Progenitor cell of endocrine pancreas (in vitro differentiated cells): ENCODE measurements at places on chromosomes 6 and 20. TPM values are rescaled to one million over a fixed set of nuclear protein-coding genes. Genes with fewer than 3 reads are reported as not detected.

DNA sequence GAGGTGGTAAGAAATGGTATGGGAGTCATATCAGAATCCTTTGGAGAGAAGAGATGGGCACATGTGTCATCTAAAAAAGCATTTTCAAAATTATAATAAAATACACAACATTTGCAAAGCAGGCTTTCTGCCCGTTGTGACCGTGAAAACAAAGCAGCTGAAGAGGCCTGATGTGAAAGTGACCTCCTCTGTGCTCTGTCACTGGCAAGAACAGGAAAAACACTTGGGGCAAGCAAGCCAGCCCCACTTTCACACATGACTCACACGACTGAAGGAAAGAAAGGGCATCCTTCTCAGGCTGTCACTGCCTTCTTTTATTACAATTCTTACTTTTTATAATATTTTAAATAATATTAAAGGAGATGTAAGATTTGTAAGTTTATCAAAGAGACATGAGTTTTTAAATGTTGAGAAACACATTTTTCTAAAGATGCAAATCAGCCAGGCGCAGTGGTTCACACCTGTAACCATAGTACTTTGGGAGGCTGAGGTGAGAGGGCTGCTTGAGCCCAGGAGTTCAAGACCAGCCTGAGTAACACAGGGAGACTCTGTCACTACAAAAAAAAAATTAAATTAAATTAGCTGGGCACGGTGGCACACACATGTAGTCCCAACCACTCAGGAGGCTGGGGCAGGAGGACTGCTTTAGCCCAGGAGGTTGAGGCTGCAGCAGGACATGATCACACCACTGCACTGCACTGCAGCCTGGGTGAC, 143.7 kb downstream of the BTBD9 start:
- H3K4me3 ChIP-seq = no peak overlapping the region
- H3K36me3 ChIP-seq = no peaks in the 10 kb centered on the region

- H3K4me3 ChIP-seq = no peak overlapping the region
- peaks cover 34% of the 10 kb centered on the region for H3K27me3 ChIP-seq
- no peaks in the 10 kb centered on the region for H3K36me3 ChIP-seq
- no peak for DNase-seq
- H3K27ac ChIP-seq = no peak overlapping the region
These were observed 4.1 kb downstream of the CCDC170 start for GRCh38 chr6:151497905-151498304.

- no peaks in the 10 kb centered on the region for H3K36me3 ChIP-seq
- peaks cover 6% of the 10 kb centered on the region for H3K27me3 ChIP-seq
- H3K27ac ChIP-seq = no peak overlapping the region
- H3K4me1 ChIP-seq = no peaks in the 10 kb centered on the region
- no peak for DNase-seq
These were observed 55.8 kb downstream of the GTF2H5 start for GRCh38 chr6:158223926-158224325.

DNA sequence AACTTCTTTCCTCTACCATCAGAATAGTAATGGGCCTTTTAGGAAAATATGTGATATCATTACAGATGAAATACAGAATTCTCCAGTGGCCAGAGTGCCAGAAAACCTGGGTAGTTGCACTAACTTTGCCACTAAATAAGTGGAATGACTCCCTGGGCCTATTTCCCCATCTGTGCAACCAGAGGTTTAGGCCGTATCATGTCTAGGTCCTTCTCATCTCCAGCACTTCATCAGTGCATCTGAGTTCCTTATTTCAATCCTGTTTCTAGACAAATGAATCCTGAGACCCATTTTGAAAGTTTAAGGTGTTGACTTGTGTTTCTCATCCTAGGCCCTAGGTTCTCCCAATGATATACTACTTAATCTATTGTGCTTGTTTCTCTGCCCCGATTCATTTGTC, 236.2 kb downstream of the CD83 start:
- no peaks in the 10 kb centered on the region for H3K36me3 ChIP-seq
- H3K27ac ChIP-seq = no peak overlapping the region
- H3K4me3 ChIP-seq = no peak overlapping the region
- no peak for DNase-seq
- peaks cover 7% of the 10 kb centered on the region for H3K4me1 ChIP-seq

DNA sequence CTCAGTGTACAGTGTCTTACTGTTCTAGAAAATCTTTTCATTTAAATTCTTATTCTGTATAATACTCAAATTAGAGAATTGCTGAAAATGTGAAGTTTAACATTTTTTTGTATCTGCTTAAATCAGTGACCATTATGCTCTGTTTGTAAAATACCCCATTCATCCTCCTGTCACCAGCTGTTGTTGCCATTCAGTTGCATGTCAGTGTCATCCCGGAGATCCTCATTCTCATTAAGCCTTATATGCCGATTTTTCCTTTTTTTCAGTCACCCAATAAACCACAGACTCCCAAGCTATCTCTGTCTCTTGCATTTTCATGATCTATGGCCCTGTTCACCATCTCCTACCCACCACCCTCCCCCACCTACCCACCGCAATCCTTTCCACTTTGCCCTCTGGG, 20.4 kb downstream of the GTF2H5 start:
- peaks cover 24% of the 10 kb centered on the region for H3K36me3 ChIP-seq
- no peak overlapping the region for H3K27ac ChIP-seq

- DNase-seq = no peak
- H3K36me3 ChIP-seq = peaks cover 13% of the 10 kb centered on the region
- peaks cover 25% of the 10 kb centered on the region for H3K4me1 ChIP-seq
- peak overlapping the region; percentile 19 for H3K27ac ChIP-seq
These were observed 4.2 kb downstream of the PSMF1 start for GRCh38 chr20:1122388-1123315.

DNA sequence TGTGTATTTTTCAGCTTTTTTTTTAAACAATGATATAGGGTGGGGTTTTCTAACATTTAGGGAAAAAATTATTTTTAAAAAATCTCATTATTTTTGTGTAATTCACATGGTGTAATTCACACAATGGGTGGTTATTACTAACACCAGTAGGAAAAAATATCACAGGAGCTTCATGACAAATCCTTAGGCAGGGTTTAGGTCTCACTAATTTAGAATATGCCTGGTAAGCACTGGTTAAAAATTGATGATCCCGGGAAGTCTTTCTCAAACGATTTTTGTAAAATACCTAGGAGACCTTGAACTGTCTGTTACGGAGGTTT, 29.5 kb upstream of the ZNF217 start:
- no peak for DNase-seq
- H3K36me3 ChIP-seq = no peaks in the 10 kb centered on the region
- peak overlapping the region; percentile 99 for H3K27ac ChIP-seq
- H3K4me1 ChIP-seq = peaks cover 26% of the 10 kb centered on the region

DNA sequence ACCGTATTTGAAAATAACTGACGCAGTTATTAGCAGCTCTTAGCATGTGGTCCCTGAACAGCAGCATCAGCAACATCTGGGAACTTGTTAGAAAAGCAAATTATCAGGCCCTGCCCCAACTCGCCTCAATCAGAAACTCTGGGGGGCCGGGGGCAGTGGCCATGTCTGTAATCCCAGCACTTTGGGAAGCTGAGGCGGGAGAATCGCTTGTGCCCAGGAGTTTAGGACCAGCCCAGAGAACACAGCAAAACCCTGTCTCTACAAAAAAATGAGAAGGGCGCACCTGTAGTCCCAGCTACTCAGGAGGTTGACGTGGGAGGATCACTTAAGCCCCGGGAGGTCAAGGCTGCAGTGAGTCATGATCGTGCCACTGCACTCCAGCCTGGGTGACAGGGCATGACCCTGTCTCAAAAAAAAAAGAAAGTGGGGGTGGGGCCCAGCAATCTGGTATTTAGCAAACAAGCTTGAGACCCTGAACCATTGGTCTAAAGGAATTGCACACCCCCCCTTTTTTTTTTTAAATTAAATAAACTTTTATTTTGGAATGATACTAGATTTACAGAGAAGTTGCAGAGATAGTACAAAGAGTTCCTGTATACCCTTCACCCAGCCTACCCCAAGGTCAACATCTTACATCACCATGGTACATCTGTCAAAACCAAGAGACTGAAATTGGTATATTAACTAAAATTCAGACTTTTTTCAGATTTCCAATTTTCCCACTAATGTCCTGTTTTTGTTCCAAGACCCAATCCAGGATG, 6.7 kb downstream of the SRXN1 start:
- peaks cover 18% of the 10 kb centered on the region for H3K36me3 ChIP-seq
- H3K4me3 ChIP-seq = no peak overlapping the region
- DNase-seq = no peak
- H3K27me3 ChIP-seq = no peaks in the 10 kb centered on the region
- peaks cover 6% of the 10 kb centered on the region for H3K4me1 ChIP-seq

GRCh38 chr6:156988276-156989158, 211.3 kb downstream of the ARID1B start:
- peak overlapping the region; percentile 37 for H3K27ac ChIP-seq
- H3K27me3 ChIP-seq = no peaks in the 10 kb centered on the region
- H3K4me1 ChIP-seq = peaks cover 49% of the 10 kb centered on the region
- no peak for DNase-seq
- H3K4me3 ChIP-seq = no peak overlapping the region
- no peaks in the 10 kb centered on the region for H3K36me3 ChIP-seq

DNA sequence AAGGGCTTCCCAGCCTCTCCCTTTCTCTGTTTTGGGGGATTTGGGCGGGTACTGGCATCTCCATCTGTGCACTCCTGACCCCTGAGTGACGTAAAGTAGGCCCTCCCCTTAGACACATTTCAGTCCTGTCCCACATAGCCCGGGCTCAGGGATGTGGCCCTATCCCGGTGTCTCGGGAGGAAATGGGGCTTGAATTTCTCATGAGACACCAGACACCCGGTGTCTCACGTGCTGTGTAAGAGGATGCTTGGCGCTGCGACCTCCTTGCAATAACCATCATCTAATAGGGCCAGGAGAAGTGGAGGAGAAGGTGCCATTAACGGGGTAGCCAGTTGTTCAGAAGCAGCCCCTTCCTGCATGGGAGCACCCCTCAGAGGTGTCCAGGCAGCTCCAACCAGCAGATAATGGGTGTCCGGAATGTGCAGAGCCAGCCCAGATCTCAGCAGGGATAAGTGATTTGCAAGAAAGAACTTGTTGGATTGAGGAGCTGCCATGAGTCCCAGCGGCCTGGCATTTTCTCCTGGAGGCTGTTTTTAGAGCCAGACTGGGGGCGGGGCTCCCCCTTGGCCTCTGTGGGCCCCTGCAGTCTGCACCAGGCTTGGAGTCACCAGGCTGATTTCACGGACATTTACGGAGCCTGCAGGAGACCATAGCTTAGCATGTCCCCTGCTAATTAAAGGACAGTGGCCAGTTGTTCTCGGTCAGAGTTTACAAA, 372.0 kb downstream of the PREX1 start:
- H3K36me3 ChIP-seq = no peaks in the 10 kb centered on the region
- peaks cover 24% of the 10 kb centered on the region for H3K27me3 ChIP-seq
- H3K4me1 ChIP-seq = peaks cover 1% of the 10 kb centered on the region
- H3K4me3 ChIP-seq = no peak overlapping the region
- no peak overlapping the region for H3K27ac ChIP-seq
- DNase-seq = no peak

GRCh38 chr20:55266361-55266760, 739.0 kb downstream of the CBLN4 start:
- H3K4me3 ChIP-seq = no peak overlapping the region
- DNase-seq = no peak
- H3K27ac ChIP-seq = no peak overlapping the region
- H3K4me1 ChIP-seq = peaks cover 4% of the 10 kb centered on the region

DNA sequence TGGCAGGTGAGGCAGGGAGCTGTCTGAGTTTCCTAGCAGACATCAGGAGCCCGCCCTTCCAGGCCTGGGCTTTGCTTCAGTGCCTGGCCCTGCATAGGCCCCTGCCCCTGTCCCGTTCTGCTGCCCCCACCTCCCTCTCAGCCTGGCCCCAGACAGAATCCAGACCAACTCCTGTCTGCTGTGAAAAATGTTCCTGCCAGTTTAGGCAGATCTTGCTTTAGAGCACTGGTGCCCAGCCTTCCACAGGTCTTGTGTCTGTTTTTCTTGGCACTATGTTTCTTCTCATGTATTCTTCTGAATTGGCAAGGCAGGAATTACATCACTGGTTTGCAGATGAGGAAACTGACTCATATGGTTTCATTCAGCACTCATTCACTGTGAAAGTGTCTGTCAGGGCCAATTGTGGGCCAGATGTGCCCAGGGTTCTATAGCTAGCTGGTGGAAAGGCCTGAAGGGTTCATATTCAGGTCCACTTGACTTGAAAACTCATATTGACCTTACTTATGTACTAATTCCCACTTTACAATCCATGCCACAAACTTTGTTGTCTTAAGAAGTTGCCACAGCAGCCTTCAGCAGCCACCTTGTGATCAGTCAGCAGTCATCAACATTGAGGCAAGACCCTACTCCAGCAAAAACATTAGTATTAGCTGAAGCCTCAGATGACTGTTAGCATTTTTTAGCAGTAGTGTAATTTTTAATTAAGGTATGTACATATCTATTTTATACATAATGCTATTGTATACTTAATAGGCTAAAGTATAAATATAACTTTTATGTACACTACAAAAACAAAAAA, 40.5 kb downstream of the HLA-F start:
- H3K4me1 ChIP-seq = no peaks in the 10 kb centered on the region
- no peak overlapping the region for H3K4me3 ChIP-seq
- H3K27ac ChIP-seq = no peak overlapping the region
- no peak for DNase-seq

GRCh38 chr6:52420668-52421358, 671 bp downstream of the EFHC1 start:
- H3K4me1 ChIP-seq = peaks cover 10% of the 10 kb centered on the region
- no peak for DNase-seq
- H3K4me3 ChIP-seq = no peak overlapping the region
- peaks cover 1% of the 10 kb centered on the region for H3K36me3 ChIP-seq

DNA sequence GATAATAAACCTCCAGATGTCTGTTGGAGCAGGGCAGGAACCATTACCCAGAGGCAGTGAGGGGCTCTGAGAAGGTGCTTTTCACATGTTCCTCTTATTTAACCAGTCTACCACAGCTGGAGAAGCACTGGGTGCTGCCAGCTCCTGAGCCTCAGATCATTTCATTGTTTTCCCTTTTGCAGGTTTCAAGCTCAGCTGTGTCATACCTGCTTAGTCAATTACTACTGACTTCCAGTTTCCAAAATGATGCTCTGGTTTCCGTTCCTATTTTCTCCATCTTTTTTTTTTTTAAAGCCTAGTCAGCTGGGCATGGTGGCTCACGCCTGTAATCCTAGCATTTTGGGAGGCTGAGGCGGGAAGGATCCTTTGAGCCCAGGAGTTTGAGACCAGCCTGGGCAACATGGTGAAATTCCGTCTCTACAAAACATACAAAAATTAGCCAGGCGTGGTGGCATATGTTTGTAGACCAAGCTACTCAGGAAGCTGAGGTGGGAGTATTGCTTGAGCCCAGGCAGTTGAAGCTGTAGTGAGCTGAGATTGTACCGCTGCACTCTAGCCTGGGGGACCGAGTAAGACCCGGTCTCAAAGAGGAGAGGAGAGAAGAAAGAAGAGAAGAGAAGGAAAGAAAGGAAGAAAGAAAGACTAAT, 6.7 kb downstream of the FLOT1 start:
- no peaks in the 10 kb centered on the region for H3K27me3 ChIP-seq
- no peak for DNase-seq
- peaks cover 2% of the 10 kb centered on the region for H3K4me1 ChIP-seq
- H3K4me3 ChIP-seq = no peak overlapping the region
- H3K36me3 ChIP-seq = peaks cover 22% of the 10 kb centered on the region

Gene C20orf202
- total RNA-seq = 0.26 and 0.27 TPM in 2 replicates

Gene PSMB9
- not detected in 2 replicates for total RNA-seq
